Esophagus mucosa (tissue), 1 donor: ENCODE measurements at places on chromosomes 5 and 9.
A peak's percentile ranks its signal among the peaks of the same experiment; 100 is the strongest.

- ATAC-seq, result no peak
These were observed 3.7 kb downstream of the CNTLN start for GRCh38 chr9:17138503-17138902.

DNA sequence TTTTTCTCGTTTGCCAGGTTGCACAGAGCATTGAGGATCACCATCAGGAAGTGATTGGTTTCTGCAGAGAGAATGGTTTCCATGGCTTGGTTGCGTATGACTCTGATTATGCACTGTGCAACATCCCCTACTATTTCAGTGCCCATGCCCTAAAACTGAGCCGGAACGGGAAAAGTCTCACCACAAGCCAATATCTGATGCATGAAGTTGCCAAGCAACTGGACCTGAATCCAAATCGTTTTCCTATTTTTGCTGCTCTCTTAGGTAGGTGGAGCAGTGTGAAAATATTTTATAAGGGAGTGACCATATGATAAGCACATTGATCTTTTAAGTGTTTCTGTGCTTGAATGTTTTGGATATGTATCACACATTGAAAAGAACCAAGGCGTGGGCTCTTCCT lies 17.7 kb upstream of the FAM120AOS start:
- ATAC-seq, result no peak

DNA sequence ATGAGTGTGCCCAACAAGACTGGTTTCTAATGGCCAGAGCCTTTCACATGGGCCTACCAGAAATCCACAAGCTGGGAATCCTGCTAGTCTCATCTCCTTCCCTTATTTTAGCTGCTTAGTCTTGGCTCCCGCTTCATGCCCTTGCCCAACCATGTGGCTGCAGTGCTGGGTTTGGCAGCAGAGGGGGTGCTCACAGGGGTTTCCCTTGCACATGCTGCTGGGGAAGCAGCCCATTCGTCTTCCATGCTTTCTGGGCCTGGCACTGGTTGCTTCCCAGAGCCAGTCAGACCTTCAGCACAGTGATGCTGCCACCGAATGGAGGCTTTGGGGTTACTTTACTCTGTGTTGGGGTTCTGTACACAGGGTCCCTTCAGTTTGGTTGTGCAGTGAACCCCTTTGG lies 26.3 kb downstream of the SLC46A2 start:
- ATAC-seq, result no peak

DNA sequence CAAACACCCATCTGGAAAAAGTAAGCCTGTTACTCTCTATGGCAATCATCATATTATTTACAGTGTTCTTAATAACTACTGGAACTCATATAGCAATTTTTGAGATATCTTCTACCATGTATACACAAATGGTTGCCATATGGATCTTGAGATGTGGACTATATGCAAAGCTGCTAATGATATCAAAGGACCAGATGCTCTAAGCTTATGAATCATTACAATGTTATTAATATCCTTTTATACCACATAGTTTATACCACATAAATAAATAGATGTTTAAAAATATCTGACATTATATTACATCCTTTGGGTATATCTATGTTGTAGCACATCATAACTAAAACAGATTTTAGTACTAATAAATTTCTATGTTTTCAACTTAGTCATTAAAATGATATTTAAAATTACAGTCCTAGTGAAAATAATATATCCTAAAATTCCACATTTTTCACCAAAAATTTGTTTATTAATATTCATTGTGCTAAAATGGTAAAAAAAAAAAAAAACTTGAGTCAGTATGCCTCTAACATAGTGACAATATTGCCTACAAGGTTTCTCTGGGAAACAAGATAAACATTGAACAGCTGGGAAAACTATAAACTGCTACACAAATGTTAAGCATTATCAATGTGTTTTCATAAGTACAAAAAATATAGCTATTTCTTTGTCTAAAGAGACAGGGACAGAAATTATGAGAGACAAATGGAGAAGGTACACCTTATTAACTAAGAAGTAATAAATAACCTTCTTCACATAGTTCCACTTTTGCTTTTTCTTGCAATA lies 85.5 kb downstream of the DTWD2 start:
- ATAC-seq, result no peak

GRCh38 chr9:91643481-91644077 lies 219.9 kb upstream of the NFIL3 start:
- no peak for ATAC-seq

GRCh38 chr9:109477258-109478050 lies 20.7 kb downstream of the PTPN3 start:
- peak; percentile 68 for ATAC-seq

DNA sequence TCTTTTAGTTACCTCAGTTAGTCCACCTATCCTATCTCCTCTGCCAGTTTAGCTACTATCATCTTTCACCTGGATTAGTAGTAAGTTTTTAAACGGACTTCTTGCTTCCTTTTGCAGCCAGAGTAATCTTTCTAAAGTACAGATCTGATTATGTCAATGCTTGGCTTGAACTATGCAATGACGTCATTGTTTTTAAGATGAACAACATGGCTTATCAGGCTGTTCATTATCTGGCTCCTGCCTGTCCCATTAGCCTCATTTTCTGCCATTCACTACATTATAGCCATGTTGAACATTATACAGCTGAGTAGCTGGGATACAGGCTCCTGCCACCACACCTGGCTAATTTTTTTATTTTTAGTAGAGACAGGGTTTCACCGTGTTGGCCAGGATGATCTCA lies 98.7 kb downstream of the RANBP17 start:
- ATAC-seq, result no peak
